K562 (cell line): ENCODE measurements at places on chromosomes 11 and 22.

DNA sequence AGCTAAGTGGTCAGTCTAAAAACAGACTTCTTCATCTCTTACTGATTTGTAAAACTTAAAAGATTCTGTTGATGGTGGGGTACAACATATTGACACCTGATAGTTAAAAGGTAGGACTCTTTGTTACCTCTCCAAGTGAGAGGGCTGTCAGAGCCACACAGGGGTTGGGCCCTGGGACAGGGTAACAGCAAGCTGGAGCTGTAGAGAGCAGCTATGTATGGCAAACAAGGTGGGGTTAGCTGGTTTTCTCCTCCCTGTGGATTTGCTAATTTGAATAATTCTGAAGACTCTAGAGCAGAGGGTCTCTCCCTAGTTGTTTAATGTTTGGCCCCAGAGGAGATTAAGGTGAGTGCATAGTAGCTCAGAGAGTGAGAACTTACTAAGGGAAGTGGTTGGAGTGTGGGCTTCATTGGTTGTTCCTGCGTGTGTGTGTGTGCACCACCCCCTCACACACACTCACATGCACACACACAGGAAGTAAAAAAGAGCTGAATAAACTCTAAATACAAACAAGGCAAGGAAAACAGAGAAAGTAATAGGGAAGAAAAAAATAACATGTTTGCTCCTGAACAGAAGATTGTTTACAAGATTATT is 9.2 kb upstream of the GAS2 start:
- DNase-seq: no peak

DNA sequence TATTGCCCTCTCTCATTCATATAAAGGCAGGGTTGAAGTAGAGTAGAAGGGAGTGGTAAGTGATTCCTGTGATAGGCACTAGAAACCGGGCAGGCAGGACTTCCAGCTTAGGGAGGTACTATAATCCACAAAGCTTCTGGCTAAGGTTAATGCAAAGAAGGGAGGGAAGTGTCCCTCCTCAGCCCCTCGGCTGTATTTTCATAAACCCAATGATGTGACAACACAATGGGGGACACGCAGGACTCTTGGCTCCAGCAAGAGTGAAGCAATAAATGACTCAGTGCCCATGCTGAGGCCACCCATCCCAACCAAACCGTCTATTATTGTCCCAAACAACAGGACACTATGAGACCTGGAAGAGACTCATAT is 90.7 kb downstream of the ETS1 start:
- DNase-seq: no peak

- no peak for DNase-seq
Observed at GRCh38 chr11:101397979-101398378, 185.8 kb downstream of the TRPC6 start.

- DNase-seq: peak; percentile 32
Observed at GRCh38 chr22:20312396-20313191, 7.3 kb downstream of the DGCR6L start.

DNA sequence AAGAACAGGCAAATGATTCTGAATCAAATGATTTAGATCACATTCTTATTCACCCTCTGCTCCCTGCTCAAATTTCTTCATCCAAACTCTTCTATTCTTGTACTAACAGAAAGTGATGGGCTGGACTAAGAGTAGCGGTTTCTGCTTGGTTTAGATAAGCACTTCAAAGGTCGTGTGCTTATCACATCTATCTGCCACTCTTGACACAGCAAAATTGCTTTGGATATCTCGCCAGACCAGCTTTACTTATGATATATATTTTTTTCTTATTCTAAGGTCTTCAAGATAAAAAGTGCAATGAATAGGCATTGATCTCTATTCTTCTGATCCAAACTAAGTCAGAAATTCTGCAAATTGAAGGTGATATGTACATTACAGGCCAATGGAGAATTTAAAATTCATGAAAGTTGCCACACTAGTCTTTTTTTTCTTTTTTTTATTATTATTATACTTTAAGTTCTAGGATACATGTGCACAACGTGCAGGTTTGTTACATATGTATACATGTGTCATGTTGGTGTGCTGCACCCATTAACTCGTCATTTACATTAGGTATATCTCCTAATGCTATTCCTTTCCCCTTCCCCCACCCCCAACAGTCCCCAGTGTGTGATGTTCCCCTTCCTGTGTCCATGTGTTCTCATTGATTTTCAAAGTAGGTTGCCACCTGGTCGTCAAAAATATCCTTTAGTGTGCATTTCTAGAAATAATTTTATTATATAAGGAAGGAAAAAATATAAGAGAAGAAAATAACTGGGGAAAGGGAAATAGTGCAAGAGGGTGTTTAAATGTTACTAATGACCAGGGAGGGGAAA is 1941.0 kb upstream of the RAG2 start:
- peak; percentile 74 for DNase-seq

- no peak for DNase-seq
Observed at GRCh38 chr11:59272771-59273372, 60.1 kb upstream of the MPEG1 start.

GRCh38 chr11:13221722-13222121 is 55.9 kb upstream of the BMAL1 start:
- DNase-seq: no peak

GRCh38 chr11:66637557-66638176 is 836 bp upstream of the RBM4 start:
- DNase-seq: no peak

DNA sequence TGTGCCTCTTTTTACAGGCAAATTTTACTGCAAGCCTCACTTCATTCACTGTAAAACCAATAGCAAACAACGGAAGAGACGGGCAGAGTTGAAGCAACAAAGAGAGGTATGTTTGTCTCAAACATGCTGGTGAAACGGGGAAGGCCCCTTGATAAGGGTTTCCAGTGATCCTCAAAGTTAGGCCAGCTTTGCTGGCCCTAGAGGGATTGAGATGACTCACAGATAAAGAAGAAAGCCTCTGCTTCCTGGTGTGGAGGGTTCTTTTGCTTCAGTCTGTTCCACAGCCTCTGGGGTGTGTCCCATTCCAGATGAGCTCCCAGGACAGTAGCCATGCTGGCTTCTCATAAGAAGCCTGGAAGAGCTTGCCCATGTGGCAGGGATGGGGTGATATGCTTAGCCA is 118.9 kb upstream of the PARVA start:
- DNase-seq: peak; percentile 45

DNA sequence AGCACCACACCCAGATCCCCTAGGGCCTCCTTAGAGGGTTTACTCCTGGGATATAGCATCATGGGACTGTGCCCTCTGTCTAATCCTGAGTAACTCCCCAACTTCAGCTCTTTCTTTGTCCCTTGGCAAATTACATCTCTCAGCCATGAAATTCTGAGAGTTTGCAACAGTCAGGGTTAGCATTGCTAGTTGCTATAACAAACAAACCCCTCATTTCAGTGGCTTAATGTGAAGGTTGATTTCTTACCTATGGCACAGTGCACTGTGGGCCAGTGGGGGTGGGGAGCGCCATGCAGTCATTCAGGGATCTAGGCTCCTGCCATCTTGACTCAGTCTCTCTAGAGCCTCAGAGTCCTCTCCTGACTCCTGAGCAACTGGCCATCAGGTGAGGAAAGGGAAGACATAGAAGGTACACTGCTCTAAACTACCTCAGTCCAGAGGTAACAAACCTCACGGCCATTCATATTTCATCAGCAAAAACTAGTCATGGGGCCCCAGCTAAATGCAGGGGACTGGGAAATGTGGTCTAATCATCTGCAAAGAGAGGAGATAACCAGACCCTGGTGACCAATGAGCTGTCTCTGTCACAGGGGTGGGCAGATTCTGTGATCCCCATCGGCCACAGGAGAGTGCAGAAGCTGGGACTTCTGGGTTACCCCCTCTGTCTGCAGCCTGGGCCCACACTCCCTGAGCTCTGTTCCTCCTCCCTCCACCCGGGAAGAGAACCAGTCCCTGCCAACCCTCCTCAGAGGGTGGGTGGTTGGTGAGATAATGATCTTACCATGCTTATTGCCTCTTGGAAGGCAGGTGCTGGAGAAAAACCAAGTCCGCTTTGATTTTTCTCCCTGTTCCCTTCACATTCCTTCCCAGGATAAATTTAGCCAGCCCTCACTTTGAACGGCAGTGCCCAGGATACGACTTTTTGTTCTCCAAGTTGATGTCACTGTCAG is 17.5 kb downstream of the PRG3 start:
- DNase-seq: no peak

GRCh38 chr11:111457731-111458368 is 54.3 kb downstream of the BTG4 start:
- DNase-seq: no peak

- DNase-seq: no peak
Observed at GRCh38 chr11:9377036-9377435, 7.4 kb upstream of the IPO7 start.

GRCh38 chr11:117874910-117875381 is 1.5 kb downstream of the FXYD6 start:
- no peak for DNase-seq

DNA sequence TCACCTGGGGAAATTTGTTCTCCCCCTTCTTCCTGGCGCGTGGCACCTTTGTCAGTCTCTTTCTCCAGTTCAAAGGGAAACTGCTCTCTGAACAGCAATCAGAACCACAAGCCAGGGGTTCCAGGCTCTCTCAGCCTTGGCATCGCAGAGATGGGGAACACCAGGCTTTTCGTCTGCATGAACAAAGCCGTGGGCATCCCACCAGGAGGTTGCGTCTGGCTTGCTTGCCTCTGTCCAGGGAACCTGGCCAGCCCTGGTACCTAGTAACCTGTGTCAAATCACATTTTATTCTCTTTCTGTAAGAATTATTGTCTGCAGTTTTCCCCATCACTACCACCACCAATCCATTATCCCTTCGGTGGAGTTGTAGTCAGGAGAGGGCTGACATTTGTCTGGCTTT is 107.0 kb downstream of the WNT7B start:
- DNase-seq: no peak

DNA sequence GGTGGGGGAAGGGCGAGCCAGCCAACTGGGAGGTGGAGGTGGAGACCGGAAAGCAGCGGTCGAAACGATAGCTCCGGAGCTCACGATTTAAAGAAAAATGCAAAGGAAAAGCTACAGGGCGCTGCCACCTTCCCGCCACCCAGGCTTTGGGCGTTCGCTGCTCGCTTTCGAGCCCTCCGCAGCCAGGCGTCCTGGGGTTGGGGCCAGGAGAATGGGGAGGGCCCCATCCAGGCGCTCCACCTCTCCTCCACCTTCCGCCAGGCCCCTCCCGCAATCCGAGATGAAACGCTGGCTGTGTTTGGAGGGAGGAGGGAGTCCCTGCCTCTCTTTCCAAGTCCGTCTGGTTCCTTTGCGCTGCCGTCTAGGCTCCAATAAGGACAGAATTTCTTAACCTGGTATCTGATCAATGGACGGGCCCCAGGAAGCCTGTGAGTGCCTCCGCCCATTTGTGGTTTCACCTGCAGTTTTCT is 483 bp upstream of the ABTB2 start:
- peak; percentile 76 for DNase-seq

DNA sequence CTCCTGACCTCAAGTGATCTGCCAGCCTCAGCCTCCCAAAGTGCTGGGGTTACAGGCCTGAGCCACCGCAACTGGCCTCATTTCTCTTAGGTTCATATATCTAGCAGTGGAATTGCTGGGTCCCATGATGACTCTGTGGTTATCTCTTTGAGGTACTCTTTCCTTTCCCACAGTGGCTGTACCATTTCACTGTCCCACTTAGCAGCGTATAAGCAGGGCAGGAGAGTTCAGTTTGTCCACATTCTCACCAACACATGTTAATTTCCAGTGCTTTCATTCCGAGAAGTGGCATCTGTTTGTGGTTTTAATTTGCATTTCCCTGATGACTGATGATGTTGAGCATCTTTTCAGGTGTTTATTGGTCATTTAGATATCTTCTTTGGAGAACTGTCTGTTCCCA is 16.4 kb downstream of the PRR5 start:
- DNase-seq: no peak

GRCh38 chr11:117461396-117462182 is 133.9 kb downstream of the CEP164 start:
- no peak for DNase-seq

GRCh38 chr11:37364246-37364839 is 766.3 kb upstream of the RAG2 start:
- no peak for DNase-seq

DNA sequence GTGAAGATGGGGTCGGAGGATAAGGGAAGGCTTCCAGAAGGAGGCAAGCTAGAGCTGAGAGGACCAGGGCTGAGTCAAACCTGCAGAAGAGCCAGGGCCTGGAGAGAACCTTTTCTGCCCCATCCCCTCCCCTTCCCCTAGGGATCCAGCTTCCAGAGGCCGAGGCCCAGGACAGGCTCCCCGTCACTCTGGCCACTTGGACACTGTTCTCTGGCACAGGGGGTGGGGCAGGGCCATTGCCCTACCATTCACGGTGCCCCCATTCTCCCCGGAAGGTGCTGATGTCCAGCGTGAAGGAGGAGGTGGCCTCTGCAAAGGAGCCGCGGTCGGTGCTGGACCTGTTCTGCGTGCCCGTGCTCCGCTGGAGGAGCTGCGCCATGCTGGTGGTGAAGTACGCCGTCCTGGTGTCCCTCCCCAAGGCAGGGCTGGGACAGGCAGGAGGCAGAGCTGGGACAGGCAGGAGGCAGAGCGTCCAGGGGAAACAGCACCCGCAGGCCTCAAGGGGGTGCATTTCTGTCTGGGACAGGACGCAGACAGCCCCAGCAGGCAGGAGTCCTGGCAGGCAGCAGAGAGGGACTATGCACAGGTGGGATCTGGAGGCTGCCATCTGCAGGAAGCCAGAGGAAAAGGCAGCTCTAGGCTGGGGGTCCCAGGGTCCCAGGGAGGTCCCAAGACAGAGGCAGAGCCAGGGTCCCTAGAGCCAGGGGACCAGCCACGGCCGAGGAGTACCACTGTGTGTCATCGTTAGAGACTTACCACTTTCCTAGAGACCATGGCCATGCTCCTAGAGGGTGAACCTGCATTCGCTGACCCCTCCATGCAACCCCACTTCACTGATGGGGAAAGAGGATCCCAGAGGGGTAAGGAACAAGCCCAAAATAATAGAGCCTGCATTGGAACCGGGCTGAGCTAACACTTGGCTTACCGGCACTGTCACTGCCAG is 25.8 kb upstream of the SLC22A12 start:
- DNase-seq: no peak

DNA sequence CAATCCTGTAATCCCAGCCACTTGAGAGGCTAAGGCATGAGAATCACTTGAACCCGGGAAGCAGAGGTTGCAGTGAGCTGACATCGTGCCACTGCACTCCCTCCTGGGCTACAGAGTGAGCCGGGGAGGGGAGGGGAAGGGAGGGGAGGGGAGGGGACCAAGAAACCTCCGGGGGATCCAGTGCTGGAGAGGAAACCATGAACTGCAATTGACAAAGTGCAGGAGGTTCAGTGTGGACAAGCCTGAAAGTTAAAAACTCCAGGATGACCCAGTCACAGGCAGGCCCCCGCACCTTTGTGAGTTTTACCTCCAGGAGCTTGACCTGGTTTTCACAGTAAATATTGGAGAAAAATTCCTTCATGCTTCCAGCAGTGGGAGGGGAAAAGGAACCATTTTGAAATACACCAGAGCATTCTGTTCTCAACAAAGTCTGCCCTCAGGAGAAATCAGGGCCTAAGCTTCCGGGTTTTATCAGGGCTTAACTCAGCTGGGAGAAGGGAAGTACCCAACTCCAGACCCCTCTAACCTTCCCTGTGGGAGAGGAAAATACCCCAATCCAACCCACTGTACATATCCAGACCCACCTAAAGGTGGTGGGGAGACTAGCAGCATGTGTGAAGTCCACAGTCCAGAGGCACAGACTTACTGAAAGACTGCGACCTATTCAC is 15.5 kb upstream of the ZFTA start:
- no peak for DNase-seq

- DNase-seq: no peak
Observed at GRCh38 chr11:115605871-115606497, 101.8 kb upstream of the CADM1 start.

- no peak for DNase-seq
Observed at GRCh38 chr11:45655012-45655283, 10.5 kb downstream of the CHST1 start.

- no peak for DNase-seq
Observed at GRCh38 chr11:120827198-120827597, 196.7 kb upstream of the TBCEL start.
